Fibroblast of mammary gland (primary cell): ENCODE measurements at places on chromosomes 3 and 15.
A peak's percentile ranks its signal among the peaks of the same experiment; 100 is the strongest.

DNA sequence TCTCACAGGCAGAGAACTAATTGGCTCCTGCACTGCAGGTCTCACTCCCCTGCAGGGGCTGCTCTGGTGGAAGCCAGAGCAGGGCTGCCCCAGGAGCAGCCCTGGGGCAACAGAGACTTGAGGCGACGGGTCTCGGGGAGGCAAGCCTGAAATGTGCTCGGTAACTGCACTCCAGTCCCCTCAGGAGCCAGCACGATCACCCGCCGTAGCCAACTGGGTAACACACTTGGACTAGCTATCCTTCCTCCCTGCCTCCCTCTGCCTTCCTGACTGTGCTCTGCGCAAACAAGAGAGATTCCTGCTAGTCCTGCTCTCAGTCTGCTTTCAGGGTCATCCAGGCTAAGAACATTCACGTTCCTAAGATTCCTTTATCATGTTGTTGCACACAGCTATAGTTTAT is 140.7 kb upstream of the NSMCE3 start:
- no peak for DNase-seq

GRCh38 chr15:67146875-67147381 is 81.5 kb downstream of the SMAD3 start:
- DNase-seq = peak; percentile 93

- peak; percentile 70 for DNase-seq
These were observed 11.8 kb downstream of the TNK2 start for GRCh38 chr3:195896361-195897080.

- DNase-seq = no peak
These were observed 111.0 kb downstream of the LRRK1 start for GRCh38 chr15:101029971-101030661.

DNA sequence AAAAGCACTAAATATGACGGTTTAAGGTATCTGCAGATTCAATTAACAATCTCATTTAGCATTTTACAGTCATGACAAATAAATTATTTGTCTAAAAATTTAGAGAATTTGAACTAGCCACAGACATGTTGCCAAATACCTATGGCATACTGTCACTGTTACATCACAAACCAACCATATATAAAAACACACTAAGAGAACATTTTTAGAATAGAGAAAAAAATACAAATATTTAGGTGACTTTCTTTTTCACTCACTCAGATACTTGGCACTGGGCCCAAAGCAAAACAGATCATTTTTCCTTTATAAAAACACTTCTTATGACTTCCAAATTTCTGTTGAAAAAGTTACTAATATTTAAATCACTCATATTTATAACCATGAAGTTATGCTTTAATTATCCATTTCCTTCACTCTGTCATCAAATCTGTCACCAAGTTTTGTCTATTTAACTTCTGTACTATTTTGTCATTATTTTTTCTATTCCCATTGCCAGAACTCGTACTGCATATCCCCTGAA is 644.7 kb downstream of the OTOL1 start:
- peak; percentile 76 for DNase-seq

- peak; percentile 5 for DNase-seq
These were observed 12.5 kb upstream of the CAMKV start for GRCh38 chr3:49882166-49882565.

- DNase-seq = peak; percentile 49
These were observed 69.5 kb downstream of the KLF15 start for GRCh38 chr3:126287536-126288241.

GRCh38 chr3:23221136-23221535 is 18.0 kb downstream of the UBE2E2 start:
- DNase-seq = no peak

DNA sequence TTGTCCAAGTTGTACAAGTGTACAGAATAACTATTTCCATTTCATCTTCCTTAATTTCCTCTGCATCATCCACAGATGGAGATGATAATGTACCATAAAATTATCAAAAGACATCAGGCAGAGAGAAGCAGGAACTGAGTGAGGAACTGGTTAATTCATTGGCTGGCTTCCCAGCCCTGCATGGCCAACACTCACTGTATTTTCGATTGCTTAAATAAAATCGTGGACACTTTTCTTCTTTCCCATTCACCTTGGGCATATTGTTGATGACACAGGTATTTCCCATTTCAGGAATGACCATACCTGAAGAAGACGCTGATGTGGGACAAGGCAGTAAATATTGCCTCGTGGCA is 144.2 kb upstream of the ABHD17C start:
- peak; percentile 73 for DNase-seq

- no peak for DNase-seq
These were observed 187.3 kb upstream of the CFAP20DC start for GRCh38 chr3:59237121-59237520.
